ENCODE measurements at places on chromosomes 6 and 20.
A peak's percentile ranks its signal among the peaks of the same experiment; 100 is the strongest.

DNA sequence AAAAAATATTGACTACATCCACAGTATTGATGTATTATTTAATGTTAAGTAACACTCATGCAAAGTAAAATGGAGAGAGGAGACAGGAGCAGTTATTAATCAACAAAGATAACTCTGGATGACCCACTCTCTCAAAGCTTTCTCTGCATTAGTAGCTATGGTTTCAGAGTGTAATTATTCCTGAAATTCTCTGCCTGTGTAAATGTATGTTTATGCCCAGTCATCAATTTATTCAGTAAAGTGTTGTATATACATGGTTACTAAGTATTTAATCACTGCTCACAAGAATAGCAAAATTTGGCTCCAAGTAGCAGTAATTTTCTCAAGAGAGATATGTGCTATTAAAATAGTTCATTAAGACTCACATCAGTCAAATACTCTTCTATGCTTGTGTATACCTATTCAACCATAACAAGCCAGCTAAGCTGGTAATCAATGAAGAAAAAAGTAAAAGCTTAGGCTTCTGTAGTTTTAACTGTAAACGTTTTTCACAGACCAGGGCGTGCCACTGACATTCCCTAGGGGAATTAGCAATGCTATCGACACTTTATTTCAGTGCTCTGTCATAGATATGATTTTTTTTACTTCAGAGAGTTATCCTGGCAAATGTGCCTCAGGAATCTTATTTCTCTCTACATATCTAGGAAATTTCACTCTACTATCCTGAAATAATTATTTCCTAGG, 54.0 kb upstream of the RAB32 start:
- no peak for DNase-seq

GRCh38 chr6:84166395-84166794, 61.0 kb downstream of the CEP162 start:
- no peak for DNase-seq

DNA sequence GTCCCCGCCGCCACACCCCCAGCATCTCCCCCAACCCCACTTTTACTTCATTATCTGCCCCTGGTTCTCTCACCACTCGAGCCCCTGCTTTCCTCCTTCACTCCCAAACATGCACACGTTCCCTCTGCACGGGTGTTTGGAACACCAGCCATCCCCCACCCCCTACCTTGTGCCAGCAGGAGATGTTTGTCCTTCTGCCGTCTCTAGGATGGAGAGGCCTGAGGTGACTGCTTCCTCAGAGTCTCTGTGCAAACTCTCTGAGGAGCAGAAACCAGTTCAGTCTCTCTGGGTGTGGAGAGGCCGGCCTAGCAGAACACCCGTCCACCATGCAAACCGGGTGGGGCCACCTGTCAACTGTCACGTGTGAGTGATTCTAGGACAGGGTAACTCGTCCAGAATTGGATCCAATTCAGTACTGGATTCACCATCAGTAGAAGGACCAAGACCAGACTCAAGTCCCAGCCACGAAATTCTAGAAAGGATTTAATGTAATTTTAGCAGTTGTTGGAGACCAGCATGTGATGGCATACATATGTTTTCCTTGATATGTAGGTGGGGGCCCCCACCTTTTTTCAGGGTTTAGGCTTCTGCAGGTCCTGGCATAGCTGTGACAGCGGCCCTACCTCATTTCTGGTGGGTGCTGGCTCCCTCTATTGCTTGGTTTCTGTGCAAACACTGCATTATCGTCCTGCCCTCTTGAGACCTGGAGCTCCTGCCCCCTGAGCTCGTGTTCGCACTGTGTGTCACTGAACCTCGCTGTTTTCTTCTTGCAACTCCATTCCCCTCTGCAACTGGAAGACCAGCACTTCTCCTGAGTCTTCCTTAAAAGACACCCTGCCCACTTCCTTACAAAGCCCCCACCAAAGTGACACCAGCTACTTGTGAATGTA, at the start of gene RAET1E:
RAET1E (minus strand) TSS at position 259 of the 890 bp plus-strand sequence. CDS start 7,212 bp downstream, outside the sequence.
- DNase-seq = peak; percentile 39

DNA sequence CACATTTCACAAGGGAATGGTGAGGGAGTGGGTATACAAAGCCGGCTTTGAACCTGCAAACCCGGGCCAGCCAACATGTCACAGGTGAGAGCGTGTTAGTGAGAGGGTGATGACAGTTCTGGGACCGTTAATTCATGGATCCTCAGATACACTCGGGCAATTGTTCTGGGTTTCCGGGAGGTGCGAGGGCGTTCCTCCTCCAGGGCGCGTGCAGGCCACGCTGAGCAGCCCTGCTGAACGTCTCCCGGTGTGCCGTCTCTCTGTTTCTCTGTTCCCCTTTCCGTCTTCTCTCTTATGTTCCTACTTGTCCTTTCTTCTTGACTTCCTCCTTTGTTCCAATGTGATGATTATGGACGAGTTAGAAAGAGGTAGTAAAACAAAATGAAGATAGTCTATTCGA, 130.0 kb upstream of the GMDS start:
- no peak for DNase-seq

DNA sequence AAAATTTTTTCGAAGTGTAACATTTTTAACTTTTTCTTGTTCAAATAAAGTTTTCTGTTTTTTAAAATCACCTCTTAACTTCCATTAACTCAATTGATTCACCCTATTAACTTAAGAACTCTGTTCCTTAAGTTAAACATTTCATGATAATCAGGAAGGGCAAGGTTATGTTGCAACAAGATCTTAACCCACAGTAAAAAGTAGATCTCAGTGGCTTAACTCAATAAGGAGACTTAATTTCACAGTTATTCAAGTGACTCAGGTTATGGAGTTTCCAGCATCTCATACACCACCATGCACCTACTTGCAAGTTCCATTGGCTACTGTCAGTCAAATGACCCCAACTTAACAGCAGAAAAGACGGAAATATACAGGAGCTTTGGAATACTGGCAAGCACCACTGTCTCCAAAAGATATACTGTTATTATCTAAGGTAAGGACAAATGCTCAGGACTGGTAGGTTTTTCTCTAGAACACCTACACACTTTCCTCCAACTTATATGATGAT, 11.2 kb downstream of the HLA-DQB1 start:
- DNase-seq = no peak

DNA sequence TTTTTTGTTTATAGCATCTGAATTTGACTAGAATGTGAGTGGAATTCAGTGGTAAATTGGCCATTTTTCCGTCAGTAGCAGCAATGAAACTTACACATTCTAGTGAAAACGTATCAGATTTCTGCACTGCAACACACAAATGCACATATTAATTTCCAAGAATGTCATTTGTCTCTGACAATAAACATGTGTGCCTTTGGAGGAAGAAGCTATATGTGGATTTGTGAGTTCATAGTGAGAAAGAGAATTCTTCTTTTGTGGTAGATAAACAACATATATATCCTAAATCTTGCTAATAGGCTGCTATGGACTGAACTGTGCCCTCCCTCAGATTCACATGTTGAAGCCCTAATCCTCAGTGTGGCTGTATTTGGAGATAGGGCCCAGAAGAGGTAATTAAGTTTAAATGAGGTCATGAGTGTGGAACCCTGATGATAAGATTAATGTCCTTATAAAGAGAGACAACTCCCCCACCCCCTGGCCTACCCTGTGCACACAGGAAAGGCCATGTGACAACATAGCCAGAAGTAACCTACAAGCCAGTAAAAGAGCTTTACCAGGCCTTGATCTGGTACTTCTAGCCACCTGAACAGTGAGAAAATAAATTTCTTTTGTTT, 200.2 kb upstream of the EYA4 start:
- no peak for DNase-seq

GRCh38 chr6:127547904-127548649, 28.9 kb upstream of the C6orf58 start:
- DNase-seq = peak; percentile 5

DNA sequence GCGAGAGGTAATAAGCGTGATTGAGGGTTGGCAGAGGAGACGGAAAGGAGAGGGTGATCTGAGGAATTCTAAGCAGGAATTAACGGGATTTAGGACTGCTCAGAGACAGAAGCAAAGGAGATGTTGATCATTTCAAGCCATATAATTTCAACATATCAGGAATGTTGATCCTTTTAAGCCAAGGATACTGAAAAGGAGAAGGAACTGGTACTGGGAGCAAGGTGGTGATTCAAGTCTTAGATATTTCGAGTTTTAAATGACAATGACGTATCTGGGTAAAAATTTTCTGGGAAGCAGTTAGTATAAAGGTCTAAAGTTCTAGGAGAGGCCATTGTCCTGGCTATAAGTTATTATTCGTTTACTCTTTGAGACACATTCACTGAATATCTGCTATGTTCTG, 91.3 kb upstream of the OGFRL1 start:
- DNase-seq = peak; percentile 7

- peak; percentile 55 for DNase-seq
Measured at GRCh38 chr6:9628819-9629218, 786.1 kb downstream of the TFAP2A start.

DNA sequence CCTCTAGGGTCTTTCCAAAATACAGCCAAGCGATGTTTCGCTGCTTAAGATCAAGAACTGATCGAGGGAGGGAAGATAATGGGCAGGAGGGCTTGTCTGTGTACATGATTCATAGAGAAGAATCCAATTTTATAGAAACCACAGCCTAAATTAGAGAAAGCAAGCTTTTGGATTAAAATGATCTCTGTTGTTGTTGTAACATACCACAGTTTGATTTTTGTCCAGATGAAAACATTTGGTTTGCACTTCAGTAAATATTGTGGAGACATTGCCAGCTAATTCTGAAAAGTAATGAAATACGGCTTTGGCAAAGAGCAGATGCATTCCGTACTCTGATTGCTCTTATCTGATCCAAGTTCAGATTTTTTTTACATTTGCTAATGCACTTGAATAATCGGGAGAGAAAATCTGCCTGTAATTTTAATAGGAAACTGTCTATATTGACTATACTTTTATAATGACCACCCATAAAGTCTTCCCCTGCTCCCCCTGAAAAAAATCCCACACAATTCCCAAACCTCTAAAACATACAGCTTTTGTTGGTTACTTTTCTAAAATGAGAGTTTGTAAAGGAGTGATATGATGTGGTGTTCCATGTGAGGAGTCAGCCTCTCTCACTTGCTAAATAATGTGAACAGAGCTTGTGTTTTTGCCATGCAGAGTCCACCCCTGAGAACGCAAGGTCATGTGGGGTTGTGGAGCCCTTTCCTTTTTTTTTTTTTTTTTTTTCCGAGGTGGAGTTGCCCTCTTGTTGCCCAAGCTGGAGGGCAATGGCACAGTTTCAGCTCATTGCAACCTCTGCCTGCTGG, 199.9 kb downstream of the DTNBP1 start:
- DNase-seq = no peak

DNA sequence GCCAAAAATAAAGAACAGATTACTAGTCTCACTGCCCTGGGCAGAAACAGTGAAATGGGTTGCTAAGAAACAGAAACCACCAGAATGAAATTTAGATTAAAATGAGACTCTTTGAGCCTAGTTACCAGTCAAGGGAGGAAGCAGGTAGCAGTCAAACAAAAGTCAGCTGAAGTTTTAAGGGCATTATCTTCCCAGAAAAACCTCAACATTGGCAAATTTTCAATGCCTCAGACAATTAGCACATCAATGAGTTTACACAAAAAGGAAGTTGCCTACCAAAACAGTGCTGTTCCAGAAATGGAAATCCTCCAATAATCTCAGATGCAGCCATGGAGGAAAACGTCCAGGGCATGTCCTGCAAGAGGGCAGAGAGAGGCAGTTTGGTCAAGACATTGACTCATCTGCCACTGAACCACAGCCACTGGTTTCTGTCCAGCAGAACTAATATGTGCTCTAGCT, 399.7 kb upstream of the ADGRB3 start:
- DNase-seq = no peak

- DNase-seq = no peak
Measured at GRCh38 chr6:91045161-91045560, 458.3 kb upstream of the MAP3K7 start.

GRCh38 chr6:32188381-32189068, 1.5 kb downstream of the PBX2 start:
- no peak for DNase-seq

DNA sequence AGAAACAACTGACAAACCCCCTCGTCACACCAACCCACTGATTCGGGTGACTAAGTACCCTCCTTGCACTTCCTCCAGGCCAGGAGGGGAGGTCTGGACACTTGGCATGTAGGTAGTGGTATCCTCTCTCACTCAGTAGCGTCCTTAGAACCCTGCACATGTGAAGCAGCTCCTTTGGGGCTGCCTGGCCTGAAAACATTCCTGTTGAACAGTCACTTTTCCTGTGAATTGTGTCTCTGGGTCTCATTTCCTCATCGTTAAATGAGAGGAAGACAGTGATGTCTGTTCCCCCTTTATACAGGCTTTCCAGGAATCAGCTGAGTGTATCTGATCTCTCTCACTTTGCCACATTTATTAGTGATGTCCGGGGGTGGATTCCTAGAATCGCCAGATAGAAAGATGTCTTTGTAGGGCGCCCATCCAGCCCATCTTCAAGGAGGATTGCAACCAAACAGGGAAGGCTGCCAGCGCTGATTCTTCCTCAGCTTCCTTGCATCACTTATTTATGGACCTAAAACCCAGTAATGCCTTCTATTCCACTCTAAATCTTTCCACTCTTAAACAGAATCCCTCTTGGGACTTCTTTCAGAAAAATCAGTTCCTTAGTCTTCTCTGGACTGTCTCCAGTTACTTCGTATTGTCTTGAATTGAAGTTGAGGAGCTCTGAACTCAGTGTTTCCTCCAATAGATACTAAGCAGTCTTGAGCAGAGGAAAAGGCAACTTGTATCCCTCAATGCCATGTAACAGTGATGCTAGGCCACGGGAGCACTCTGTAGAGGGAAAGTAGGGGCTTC, 9.4 kb upstream of the POPDC3 start:
- DNase-seq = no peak

DNA sequence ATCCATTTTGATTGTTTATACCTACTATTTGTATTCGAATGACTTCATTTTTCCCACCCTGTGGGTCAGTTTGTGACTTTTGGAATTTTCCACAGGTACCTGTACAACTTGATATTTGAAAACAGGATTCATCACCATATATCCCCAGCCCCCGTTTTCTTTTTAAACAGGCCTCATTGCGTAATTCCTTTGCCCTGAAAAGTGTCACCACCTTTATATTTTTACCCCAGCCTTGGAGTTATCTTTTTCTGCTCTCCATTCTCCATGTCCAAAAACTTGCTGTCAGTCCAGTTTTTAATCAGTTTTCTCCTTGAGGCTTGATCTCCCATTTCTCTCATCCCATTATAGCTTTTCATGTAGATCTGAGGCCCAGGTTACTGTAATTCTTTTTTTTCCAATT, 16.6 kb downstream of the ZKSCAN8 start:
- DNase-seq = no peak

DNA sequence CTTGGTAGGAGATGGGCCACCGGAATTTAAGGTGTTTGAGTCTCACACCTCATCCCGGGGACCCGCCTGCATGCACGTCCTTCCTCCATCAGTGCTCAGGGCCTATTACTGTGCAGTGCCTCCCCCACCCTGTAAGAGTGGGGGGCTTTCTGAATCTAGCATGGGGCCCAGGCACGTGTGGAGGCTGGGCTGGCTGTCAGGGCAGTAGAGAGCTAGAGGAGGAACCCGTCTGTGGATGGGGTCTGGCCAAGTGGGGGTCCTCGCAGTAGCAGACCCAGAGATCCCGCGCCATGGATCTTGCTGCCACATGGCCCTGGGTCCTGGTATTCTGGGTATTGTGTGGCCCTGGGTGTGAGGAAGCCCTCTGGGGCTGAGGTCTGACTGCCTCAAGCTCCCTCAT, 42.9 kb downstream of the SRC start:
- no peak for DNase-seq

GRCh38 chr6:20203561-20204511, 8.4 kb downstream of the MBOAT1 start:
- DNase-seq = peak; percentile 25

Data from epithelial cell of esophagus (primary cell).